CD8-positive, alpha-beta T cell (primary cell): ENCODE measurements at places on chromosomes 11 and 22. TPM values are rescaled to one million over a fixed set of nuclear protein-coding genes. Genes with fewer than 3 reads are reported as not detected.
A peak's percentile ranks its signal among the peaks of the same experiment; 100 is the strongest.

GRCh38 chr11:108037636-108038035 lies 28.9 kb downstream of the CUL5 start:
- DNase-seq: no peak

DNA sequence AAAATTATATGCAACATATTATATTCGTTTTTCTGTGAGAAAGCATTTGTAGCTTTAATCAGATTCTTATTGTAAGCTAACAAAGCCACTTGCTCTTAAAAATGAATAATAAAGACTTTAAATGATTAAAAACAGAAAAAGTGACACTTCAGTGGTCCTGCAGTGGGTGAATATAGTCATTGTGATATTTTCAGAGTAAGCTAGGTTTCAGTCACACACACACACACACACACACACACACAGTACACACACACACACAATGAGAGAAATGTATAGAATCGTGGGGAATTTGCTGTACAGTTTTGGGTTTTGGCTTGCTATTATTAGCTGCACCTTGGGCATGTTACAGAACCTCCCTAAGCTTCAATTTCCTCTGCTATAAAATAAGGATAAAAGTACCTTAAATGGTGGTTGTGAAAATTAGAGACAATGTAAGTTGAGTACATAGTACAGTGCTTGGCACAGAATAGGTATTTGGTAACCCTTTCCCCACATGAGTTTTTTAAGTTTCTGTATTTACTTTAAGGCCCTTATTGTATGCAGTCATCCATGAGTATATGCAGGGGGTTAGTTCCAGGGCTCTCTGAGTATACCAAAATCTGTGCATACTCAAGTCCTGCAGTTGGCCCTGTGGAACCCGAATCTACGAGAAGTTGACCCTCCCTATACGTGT lies 39.8 kb downstream of the CSTPP1 start:
- DNase-seq: no peak

GRCh38 chr22:48849219-48849912 lies 978.3 kb downstream of the BRD1 start:
- no peak for DNase-seq

GRCh38 chr11:8192016-8192895 lies 23.4 kb upstream of the RIC3 start:
- DNase-seq: peak; percentile 55

- DNase-seq: peak; percentile 53
Measured at GRCh38 chr11:61776561-61777075, 15.8 kb downstream of the TMEM258 start.

- no peak for DNase-seq
Measured at GRCh38 chr11:57303280-57303989, 21.3 kb downstream of the TNKS1BP1 start.

DNA sequence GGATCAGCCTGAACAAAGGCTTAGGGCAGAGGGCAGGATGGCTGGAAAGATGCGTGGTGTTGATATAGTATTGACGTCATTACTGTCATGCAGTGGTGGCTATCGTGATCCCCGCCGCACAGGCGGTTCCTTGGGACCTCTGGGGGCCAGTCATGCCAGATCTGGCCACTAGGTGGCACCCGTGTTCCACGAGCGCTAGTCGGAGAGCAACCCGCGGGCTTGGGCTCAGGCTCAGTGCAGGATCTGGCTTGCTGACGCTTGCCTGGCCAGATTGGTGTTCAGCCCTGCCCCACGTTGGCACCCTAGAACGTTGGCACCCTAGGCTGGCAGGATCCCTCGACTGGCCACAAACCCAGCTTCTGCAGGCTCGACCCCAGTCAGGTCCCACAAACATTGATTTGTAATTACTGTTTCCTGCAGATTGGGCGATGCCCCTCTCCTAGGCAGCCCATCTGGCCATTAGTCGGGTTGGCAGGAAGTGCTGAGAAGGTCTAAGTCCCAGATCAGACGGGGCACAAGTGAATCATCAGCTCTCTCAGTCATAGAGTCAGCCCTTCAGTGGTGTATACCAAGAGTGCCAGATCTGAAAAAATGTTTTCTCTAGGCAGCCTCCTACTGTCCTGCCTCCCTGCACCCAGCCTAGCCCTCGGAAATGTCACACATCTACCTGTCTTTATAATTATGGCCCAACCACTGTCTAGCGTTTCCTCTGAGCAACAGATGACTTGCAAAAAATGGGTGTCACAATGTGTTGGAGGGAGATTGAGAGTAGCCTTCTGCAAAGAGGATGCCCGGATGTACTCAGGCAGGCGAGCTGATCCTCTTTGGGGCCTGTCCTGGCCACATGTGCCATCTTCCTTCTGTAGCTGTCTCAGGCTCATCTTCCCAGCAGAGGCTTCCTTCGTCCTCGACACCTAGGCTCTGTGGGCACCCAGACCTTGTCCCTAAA lies 315.3 kb downstream of the TMEM135 start:
- peak; percentile 80 for DNase-seq

- DNase-seq: no peak
Measured at GRCh38 chr11:30172883-30173311, 57.9 kb upstream of the FSHB start.

GRCh38 chr11:9039198-9039597 lies 35.4 kb upstream of the NRIP3 start:
- no peak for DNase-seq

DNA sequence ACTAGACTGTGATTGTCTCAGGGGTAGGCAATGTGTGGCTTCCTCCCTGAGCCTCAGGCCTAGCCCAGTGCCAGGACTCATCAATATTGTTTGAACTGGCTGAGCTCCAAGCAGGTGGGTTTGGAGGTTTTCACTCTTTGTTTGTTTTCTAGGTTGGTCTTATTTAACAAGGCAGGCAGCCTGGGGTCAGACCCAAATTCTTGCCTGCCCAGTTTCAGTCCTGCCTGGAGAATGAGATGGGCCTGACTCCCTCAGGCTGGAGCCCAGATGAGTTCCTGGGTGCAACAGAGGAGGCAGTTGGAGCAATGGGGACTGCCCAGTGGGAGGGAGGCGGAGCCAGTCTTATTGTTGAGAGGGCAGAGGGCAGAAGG lies 28.3 kb upstream of the TP53I11 start:
- no peak for DNase-seq

DNA sequence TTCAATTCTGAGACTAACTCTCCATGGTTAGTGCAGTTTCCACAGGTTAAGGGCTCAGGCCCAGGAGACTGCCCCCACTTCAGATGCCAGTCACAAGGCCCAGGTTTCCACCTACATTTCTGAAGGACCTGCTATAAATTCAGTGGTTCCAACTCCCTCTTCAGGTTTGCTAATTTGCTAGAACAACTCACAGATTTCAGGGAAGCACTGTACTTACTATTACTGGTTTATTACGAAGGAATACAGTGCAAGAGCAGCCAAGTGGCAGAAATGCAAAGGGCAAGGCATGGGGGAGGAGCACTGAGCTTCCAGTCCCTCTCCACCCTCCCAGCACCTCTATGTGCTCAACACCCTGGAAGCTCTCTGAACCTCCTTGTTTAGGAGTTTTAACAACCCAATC lies 39.3 kb upstream of the SPON1 start:
- no peak for DNase-seq

DNA sequence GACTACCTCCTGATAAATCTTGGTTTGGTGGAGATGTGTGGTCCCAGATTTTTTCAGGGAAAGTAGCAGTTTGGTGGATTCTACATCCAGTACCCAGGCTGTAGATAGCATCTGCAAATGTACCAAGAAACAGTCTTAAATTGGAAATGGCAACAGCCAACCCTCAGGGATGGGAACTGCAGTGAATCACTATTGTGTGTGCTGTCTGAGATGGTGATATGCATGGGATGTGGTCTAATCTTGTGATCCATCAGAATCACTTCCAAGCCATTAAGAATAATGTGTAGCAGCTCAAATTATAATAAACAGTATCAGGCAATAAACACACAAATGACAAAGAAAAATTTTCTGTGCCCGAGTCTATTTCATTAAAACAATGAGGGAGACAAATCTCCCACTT lies 3.4 kb downstream of the OLFML1 start:
- DNase-seq: no peak

DNA sequence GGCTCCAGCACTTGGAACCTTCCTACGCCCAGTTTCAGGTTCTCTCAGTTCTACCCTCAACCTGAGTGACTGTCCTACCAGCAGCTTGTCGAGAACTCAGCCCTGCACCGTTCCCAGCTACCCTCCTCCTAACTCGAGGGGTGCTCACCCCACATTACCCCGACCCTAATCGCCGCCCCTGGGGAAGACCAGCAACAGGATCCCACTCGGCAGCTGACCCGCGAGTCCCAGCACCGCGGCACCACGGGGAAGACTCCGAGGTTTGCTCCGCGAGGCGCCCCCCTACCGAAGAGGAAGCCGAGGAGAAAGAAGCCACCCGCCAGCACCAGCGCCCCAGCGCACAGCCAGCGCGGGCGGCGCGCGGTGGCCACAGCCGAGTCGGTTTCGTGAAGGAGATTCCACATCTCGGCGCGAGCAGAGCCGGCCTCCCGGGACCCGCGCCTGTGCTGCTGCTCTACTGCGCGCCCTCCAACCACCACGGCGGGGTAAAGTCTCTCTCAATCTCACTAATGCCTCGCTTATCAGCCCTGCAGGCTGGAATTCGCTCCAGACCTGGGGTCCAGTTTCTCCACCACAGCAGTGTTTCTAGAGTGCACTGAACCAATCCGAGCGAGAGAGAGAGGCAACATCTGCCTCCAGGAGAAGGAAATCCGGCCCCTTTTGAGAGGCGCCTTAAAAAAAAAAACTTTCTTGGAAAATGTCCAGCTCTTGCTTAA lies at the start of gene FOLH1:
TSS of gene FOLH1 (minus strand) at position 597 of the 716 bp plus-strand sequence. CDS start at position 404, 193 bp downstream.
- no peak for DNase-seq

GRCh38 chr11:43738600-43739409 lies 58.3 kb downstream of the HSD17B12 start:
- DNase-seq: no peak

DNA sequence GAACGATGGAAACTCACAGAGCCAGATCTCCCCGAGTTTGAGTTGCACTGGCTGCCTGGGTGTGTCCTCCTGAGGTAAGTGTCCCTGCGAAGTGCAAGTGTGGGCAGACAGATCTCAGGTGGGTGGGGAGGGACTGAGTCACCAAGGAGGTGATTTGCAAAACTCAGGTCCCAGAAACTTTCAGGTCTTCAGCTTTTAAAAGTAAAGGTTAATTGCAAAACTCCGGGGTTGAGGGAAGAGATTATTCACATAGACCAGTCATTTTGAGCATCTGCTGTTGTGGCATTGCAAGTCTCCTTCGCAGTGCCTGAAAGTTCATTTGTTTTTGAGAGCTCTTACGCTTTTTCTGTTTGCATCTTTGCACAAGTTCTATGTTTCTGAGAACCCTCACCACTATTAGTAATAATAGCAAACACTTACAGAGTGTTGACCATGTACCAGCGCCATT lies 7.1 kb downstream of the CD44 start:
- DNase-seq: peak; percentile 76

- DNase-seq: no peak
Measured at GRCh38 chr11:59984368-59984767, 20.5 kb downstream of the OOSP4A start.

- DNase-seq: no peak
Measured at GRCh38 chr11:101133190-101133589, 3.6 kb upstream of the PGR start.

DNA sequence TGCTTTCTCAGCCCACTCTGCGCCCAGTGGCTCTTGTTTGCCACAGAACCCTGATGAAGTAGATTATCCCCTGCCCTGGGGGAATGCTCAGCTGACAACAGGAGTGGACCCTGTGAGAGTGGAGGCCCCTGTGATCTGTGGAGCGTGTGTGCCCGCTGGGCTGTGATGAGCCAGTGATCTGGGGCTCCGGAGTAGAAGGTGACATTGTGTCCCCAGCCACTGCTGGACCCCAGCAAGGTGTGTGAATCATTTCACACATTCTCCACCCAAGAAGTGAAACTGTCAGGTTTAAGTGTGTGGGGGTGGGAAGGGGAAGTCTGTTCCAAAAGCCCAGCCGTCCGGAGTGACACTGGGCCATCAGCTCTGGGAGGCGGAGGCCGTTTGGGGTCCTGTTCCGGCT lies 33.1 kb upstream of the GRAMD4 start:
- DNase-seq: no peak

GRCh38 chr11:132942611-132943356 lies 589.5 kb downstream of the OPCML start:
- DNase-seq: no peak

- DNase-seq: no peak
Measured at GRCh38 chr22:23501708-23502107, 78.4 kb downstream of the IGLL1 start.

- no peak for DNase-seq
Measured at GRCh38 chr22:32515084-32515483, 40.5 kb downstream of the FBXO7 start.

DNA sequence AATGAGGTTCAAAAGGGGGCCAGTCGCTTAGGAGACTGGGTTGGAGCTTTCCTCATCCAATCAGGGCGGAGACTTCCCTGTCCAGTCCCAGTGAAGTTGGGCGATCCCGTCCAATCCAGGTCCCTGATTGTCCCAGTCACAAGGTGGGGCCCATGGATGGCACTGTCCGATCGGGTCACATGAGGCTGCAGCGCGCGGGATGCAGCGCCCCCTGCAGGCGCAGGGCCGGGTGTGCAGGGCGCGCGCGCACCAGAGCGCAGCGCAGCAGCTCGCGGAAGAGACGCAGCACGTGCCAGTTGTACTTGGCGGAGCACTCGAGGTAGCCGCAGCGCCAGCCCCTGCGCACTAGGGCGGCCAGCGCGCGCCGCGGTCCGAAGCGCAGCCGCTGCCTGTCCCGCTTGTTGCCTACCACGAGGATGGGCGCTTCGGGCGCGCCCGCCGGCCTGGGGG lies 2.3 kb downstream of the RASL10A start:
- DNase-seq: no peak

DNA sequence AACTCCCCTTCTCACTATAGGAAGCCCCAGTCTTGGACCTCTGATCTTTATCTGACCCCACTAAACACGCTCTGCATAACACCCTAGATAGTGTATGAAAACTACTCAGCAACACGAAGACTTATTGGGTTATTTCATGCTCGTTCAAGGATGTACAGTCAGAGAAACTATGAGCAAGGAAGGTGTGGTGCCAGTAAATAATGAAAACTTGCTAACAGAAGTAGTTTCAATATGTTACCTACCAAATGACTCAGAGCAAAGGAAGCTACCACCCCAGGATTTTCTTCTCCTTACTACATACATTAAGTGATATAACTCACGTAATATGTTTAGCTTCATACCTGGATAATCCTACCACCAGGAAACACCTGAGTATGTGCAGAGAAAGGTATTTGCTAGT lies 25.9 kb upstream of the LYVE1 start:
- DNase-seq: no peak

GRCh38 chr11:8056810-8057463 lies 24.1 kb upstream of the TUB start:
- DNase-seq: no peak

DNA sequence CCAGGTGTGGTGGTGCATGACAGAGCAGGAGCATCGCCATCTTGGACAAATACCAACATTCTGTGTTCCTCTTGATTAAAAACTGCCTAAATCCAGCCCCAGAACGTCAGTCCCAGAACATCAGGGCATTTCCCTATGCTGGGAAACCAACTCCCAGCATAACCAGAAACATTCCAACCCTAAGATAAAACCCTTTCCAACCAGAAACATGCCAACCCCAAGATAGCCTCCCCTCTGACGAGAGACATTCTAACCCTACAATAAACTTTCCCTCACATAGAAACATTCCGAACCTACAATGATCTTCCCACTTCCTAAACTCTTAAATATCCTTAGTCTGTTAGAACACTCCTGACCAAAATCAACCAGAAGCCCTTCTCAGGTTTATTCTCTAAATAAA lies 11.6 kb downstream of the PLAAT4 start:
- DNase-seq: no peak

Gene APLNR
- not detected for total RNA-seq

Gene PIWIL4
- total RNA-seq: 1.0 TPM

Gene TH
- total RNA-seq: not detected

Gene ZDHHC13
- 3.5 TPM for total RNA-seq

Gene MAP4K2
- total RNA-seq: 56.2 TPM

Gene CARD18
- total RNA-seq: not detected

Gene MAPK12
- 1.1 TPM for total RNA-seq

Gene BRSK2
- total RNA-seq: 0.31 TPM
